ENCODE measurements at places on chromosomes 5 and 9.

DNA sequence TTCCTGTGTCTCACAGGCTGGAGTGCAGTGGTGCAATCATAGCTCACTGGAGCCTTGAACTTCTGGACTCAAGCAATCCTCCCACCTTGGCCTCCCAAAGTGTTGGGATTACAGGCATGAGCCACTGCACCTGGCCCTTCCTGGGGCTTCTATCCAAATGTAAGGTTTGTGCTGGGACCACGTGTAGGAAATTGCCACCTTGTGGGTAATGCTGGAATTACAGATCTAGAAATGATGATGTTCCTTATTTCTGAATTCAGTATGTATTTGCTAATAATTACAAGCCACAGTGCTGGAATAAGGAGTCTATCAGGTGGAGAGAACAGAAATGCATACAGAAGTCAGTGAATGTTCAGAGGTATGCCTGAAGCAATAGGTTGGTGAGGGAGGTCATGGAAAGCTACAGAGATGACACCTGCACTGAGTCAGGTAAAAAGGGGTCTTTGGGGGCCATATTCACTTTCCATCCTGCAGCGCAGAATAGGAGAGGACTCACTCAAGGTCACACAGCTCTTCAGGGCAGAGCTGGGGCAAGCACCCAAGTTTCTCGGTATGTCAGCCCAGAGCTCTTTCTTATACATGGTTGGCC, 8.8 kb upstream of the IGFBPL1 start:
- DNase-seq: no peak

- DNase-seq: no peak
These were observed 27.2 kb downstream of the AK3 start for GRCh38 chr9:4713849-4714248.

DNA sequence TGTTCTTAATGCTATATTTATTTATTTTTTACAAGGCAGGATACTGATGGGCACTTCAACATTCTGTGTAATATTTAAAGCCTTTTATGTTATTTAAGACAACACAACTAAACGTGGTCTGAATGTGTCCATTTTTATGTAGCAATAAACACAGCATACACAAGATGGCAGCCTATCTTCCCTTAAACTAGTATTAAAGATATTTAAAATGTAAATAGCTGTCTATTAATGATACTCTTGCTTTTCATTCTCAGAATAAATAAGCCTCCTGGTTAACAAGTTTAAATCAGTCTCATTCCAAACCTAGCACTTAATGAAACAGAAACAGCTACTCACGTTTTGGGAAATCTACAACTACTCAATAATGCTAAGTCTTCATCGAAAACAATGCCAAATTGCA, 315.7 kb downstream of the MCTP1 start:
- DNase-seq: no peak

GRCh38 chr9:7174301-7174700, 416.5 kb downstream of the KDM4C start:
- no peak for DNase-seq

DNA sequence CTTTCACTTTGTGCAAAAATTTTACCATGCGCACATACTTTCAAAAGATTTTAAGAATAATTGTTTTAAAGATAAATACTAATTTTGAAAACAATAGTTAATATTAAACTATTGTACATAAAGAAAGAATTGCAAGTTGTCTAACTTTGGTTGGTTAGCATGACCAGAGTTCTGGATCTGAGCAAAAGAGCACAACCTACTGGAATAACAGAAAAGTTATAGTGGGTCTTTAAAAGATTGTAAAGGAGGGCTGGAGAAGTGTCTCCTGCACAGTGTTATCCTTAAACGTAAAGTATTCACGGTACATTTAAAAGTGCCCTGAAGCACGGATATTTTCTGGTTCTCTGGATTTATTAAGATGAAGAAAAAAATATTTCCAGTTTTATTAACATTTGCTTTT, 70.6 kb downstream of the GLIS3 start:
- no peak for DNase-seq

GRCh38 chr5:81249240-81249639, 16.1 kb downstream of the CKMT2 start:
- DNase-seq: no peak

GRCh38 chr5:155564541-155564940, 551.0 kb downstream of the KIF4B start:
- no peak for DNase-seq

- no peak for DNase-seq
These were observed 295.0 kb downstream of the PDE4D start for GRCh38 chr5:59598547-59598874.

GRCh38 chr5:155626592-155626991, 613.0 kb downstream of the KIF4B start:
- no peak for DNase-seq

DNA sequence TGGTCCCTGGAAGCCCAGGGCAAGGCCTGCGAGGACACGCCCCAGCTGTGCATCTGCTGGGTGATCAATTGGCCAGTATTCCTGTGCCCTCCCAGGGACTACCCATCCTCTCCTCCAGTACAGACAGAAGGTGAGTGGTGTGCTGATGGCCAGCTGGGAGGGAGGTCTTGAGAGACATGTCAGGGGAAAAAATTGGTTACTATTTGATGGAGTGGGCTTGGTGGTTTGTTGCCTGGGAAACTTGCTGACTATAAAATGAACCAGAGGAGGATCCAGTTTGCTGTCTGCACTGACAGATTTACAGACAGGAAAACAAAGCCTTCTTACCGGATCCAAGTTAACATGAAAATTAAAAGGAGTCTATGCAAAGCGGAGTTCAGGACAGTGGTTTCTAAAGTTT, 40.3 kb downstream of the MAP1B start:
- DNase-seq: no peak

GRCh38 chr5:55343609-55344008, 35.8 kb downstream of the MTREX start:
- no peak for DNase-seq

DNA sequence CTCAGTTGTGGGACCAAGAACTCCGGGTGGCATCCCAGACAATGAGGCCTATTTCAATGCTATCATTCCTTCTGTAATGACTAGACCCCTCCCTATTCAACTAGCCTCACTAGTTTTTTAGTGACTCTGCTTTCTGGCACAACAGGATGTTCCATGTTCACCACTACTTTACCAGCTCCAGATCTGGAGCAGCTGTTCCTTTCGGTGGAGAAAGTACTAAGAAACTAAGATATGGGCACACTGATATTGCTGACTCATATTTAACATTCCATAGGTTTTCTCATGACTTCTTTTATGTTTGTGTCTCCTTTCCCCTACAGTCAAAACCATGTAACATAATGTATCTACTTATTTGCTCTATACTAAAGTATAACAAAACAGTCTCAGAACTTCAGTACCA, 24.1 kb downstream of the IL33 start:
- no peak for DNase-seq

- no peak for DNase-seq
These were observed 32.6 kb upstream of the TTLL11 start for GRCh38 chr9:122125509-122126330.

DNA sequence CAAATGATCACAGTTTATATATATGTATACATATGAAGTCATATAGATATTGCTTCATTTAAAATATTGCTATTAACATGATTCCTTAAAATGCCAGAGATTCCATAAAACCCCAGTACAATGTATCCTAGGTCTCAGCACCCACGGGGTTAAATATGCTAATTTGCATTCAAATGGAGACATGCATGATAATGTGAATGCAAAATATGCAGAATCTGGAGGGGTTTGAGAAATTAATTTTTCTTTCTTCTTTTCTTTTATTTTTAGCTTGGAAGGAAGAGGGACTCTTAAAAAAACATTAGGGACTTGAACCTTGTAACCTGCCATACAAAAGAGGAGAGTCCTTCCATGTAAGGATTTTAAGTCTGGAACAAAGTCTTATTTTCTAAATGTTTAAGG, 211.9 kb downstream of the MEF2C start:
- no peak for DNase-seq

DNA sequence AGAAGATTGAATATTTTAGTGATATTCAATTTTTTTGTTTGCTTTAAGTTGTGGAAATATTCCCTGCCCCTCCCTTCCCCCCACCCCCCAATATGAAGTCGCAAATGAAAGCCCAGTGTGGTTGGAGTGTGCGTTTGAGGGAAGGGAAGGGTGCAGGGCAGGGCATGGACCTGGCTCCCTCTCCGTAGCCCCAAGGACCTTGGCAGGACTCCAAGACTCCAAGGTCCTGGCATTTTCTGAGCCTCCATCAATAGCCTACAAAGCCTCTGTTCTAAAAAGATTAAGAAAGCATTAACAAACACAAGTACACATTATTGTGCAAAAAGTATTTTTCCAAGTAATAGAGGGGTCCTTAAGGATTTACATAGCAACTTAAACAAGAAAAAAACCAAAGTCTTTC, 38.8 kb upstream of the PTPN3 start:
- no peak for DNase-seq

DNA sequence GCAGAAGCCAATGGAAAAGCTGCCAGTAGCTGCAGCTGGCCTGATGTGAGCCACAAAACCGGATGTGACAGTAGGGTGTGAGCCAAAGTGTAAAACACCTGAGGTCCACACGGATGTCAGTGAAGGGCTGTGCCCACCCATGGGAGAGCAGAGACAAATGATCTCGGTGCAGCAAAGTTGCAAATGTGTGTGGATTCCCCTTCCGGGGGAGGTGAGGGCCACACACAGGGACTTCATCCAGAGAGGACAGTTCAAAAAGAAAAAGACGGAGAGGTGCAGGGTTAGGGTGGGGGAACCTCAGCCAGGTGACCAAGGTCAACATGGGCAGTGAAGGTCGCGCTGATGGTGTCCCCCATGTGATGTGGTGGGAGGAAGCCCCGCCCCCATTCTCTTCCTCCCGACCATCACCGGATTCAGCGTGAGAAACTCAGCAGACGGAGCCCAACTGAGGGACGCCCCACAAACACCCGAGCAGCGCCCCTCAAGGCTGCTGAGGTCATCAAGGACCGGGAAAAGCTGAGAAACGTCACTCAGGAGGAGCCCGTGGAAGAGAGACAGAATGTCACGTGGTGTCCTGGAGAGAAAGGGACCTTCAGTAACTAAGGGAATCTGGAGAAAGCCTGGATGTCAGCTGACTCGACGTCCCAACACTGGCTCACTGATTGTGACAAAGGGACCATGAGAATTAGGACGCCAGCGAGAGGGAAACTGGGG, 11.4 kb upstream of the PTGDS start:
- DNase-seq: no peak

- no peak for DNase-seq
These were observed 25.7 kb downstream of the PCDHGC5 start for GRCh38 chr5:141514330-141515133.

- DNase-seq: no peak
These were observed 36.7 kb downstream of the PRRT1B start for GRCh38 chr9:131582056-131582455.

GRCh38 chr9:128986671-128987070, 39.2 kb downstream of the NUP188 start:
- no peak for DNase-seq

DNA sequence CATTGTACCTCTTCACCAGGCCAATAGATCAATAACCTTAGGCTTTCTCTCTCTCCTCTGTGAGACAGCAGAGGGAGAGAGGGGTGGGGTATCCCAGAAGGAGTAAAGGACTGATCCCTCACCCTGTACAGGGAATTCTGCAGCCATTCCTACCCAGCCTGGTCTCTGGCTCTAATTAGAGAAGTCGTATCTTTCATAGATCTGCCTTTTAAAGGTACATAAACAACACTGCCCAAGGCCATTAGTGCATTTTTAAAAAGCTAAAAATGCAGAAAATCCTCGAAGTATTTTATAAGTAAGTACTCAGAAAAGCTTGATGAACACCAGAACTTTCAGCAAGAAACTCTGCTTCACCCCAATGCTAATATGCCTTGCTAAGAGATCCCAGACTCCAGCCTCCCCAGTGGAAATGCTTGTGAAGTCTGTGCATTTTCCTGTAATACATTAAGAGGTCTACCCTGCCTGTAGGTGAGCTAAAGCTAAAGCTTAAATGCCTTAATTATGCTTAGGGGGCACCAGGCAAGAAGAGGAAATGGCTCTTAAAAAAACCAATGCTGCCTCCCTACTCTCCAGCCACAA, 200.0 kb upstream of the ANKRD55 start:
- no peak for DNase-seq

DNA sequence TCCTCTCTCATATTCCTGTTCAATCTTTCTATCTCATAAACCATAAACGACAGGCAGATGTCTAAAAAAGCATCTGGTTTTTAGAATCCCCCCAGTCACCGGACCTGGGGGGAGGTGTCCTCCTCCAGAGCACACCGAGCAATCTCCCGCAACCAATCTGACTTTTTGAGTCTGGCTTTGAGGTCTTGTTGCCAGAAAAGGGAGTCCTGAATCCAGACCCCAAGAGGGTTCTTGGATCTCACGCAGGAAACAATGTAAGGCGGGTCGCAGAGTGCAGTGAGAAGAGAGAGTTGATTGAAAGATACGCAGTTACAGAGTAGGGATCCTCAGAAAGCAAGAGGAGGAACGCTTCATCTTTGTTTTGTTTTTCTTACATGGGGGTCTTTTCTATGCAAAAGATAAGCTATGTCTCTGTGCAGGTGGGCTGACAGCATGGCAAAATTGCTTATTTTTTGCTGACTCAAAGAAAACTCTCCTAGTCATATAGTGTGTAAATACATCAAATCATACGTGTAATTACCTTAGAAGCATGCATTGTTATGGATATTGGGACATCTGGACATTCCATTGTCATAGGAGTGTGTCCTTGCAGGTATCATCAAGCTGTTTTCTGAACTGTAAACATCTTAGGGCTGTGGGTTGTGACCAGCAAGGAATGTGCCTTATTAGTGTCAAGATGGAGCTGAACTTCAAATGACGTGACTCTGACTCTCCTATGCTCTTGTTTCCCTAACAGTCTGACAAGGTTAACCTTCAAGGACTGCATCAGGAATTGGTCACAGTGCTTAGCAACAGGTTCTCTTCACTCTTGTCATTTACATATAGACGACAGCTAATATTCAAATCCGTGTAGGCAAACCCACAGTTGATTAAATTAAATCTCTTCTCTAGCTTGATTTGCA, 159.3 kb upstream of the DAPK1 start:
- no peak for DNase-seq

- no peak for DNase-seq
These were observed 667 bp downstream of the FBXO10 start for GRCh38 chr9:37575511-37575914.

- DNase-seq: no peak
These were observed 716 bp downstream of the PROB1 start for GRCh38 chr5:139394123-139394653.

GRCh38 chr5:117833691-117834090, 1154.7 kb downstream of the DTWD2 start:
- DNase-seq: no peak

GRCh38 chr9:36194326-36195000, 3.7 kb downstream of the CLTA start:
- DNase-seq: no peak

GRCh38 chr5:41414598-41414997, 95.8 kb downstream of the PLCXD3 start:
- DNase-seq: no peak

- no peak for DNase-seq
These were observed 245.4 kb upstream of the ANKH start for GRCh38 chr5:15116996-15117395.

DNA sequence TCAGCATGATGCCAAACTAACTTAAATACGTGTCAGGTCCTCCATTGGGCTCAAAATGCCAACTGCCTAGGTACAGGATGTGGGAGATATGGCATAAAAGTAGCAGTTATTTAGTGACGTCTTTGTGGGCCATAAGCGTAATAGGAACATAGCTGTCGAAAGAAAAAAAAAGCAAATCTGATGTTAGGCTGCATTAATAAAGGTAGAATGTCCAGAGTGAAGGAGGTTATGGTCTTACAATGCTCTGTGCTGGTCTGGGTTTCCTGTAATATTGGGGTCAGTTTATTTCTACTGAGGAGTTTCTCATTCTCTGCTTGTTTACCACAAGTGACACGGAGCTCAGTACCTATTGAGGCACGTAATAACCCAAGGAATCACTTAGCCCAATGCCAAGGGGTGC, 33.4 kb upstream of the SYNPO start:
- DNase-seq: no peak
